Amniotic stem cell (primary cell): ENCODE measurements at places on chromosomes 16 and 17.
A peak's percentile ranks its signal among the peaks of the same experiment; 100 is the strongest.

DNA sequence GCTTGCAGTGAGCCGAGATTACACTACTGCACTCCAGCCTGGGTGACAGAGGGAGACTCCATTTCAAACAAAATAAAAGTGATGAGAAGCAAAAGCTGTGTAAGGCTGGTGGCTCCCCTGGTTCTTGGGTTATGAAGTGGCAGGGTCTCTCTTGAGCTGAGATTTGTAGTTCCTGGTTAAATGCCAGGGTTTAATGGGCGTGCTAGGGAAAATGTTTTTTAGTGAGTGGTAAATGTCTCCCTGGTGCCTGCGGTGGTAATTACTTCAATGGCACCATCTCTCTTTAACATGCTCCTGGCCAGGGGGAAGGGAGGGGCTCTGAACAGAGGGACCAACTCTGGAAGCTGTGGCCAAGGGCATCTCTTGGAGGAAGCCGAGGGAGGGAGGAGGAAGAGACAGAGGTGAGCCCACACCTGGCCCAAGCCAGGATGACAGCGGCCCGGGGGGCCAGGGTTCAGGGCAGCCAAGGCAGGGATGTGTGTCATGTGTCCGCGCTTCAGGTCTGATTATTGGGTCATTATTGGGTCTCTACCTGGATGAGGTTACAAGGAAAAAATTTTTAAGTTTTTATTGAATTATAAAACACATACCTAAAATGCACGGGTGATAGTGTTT is 17.8 kb upstream of the RPL38 start:
- DNase-seq = no peak

- no peak for DNase-seq
Measured at GRCh38 chr17:50967795-50968194, 101.6 kb upstream of the TOB1 start.

DNA sequence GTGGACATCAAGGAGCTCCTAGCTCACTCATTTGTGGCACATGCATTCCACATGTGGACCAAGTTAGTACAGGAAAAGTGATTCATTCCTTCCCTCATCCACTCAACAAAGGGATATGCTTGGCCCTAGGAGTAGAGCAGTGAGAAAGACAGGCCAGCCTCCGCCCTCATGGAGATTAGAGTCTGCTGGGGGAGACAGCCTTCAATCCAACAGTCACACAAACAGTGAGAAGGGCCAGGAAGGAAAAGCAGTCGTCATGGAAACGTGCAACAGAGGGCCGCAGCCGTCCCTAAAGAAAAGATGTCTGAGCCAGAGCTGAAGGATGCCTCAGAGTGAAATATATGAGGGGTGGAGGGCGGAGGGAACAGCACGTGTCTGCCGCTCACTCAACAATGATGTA is 109.9 kb downstream of the VPS53 start:
- no peak for DNase-seq

DNA sequence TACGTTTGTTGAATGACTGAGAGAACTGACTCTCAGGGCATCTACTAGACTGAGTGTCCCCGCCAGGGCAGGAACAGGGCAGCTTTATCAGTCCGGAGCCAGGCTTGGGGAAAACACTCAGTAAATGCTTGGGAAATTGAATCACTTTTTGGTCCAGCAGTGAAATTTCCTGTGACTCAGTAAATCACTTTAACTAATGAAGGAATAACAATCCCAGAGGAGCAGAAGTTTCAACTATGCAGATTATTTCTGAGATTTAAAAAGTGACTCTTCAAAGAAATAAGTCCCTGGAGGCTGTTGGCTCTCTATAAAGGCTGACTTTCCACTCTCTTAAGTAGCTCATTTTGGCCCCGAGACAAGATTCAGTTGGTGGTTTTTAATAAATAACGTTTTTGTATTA is 101.8 kb downstream of the FOXL1 start:
- DNase-seq = peak; percentile 54

- DNase-seq = no peak
Measured at GRCh38 chr16:66030036-66030435, 336.5 kb upstream of the CDH5 start.

GRCh38 chr17:3921006-3921405 is 4.7 kb upstream of the P2RX1 start:
- DNase-seq = no peak

- no peak for DNase-seq
Measured at GRCh38 chr16:70700101-70701020, 14.5 kb upstream of the MTSS2 start.

DNA sequence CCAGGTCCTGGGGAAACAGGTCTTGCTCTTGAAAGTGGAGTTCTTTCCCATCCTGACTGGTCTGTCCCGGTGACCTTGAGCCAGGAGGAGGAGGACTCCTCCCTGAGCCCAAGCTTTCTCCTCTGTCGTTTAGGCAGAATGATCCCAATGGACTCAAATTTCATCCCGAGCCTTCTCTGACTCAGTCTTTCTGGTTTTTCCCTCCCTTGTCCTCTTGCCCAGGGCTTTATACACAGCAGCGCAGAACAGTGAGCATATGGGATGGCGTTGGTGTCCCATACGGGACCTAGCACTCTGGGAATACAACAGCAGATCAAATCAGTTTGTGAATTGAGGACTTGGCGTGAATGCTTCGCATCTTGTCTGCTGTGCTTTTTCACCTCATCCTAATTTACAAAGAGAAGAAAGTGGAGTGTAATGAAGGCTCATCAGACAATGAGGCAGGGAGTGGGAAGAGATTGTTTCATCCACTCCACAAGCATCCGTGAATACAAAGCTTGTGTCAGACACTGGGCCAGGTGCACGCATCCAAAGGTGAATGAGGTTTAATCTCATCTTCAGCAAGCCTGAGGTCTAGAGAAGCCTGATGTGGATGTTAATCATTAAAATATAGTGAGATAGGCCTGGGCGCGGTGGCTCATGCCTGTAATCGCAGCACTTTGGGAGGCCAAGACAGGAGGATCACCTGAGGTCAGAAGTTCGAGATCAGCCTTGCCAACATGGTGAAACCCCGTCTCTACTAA is 1.1 kb upstream of the XYLT1 start:
- DNase-seq = peak; percentile 62

DNA sequence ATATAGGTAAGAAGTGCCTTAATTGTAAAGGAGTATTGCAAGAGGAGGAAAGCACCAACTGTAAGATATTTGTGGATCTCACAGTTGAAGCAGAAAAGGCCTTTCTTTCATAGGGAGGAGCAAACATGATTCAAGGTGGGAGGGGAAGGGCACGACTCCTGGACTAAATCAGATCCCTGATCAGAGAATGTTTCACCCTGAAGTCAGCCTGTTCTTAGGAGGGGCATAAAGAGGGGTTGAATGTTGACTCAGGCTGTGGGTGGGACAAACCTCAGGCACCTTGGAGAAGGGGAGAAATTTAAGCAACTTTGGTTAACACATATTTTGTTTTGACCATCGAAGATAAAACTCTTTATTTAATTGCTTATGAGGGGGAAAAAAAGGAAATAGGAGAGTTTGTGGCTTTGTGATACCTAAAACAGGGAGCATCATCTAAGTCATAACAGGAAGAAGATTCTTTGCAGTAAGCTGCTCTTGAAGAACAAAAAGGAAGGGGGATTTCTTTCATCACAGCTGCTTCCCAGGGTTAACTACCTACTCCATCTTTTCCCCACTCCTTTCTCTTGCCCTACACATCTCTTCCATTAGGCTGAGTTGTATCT is 158.6 kb upstream of the ZNF267 start:
- no peak for DNase-seq

- DNase-seq = no peak
Measured at GRCh38 chr17:28949185-28950016, 1.9 kb downstream of the PHF12 start.

- DNase-seq = no peak
Measured at GRCh38 chr16:70608521-70608920, 37.8 kb upstream of the IL34 start.

GRCh38 chr17:57213180-57213825 is 43.0 kb upstream of the MSI2 start:
- no peak for DNase-seq

DNA sequence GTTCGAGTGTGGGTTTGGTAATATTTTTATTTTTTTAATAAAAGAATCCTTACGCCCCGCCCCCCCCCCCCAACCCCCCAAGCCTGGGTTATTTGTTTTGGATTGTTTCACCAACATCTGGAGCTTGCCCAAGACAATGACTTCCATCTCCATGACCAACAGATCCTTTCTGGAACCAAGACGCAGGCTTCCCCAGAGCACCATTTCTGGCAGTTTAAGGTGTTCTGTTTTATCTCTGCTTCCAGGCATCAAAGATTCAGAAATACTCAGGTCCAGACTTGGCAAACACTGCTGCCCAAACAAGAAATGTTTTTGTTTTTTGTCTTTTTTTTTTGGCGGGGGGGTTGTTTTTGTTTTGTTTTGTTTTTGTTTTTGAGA is 56.1 kb downstream of the PLXDC1 start:
- DNase-seq = no peak

- no peak for DNase-seq
Measured at GRCh38 chr16:89422905-89423630, 67.3 kb downstream of the ANKRD11 start.
